Large intestine (tissue), 12 donors: ENCODE measurements at places on chromosomes 16 and 17. TPM values are rescaled to one million over a fixed set of nuclear protein-coding genes. Genes with fewer than 3 reads are reported as not detected.

- H3K27me3 ChIP-seq = no peaks in the 10 kb centered on the region
- no peaks in the 10 kb centered on the region for H3K4me1 ChIP-seq
- no peak overlapping the region for H3K4me3 ChIP-seq
- no peak for DNase-seq
- no peaks in the 10 kb centered on the region for H3K36me3 ChIP-seq
- H3K27ac ChIP-seq = no peak overlapping the region
These were observed 172.0 kb upstream of the SOX9 start for GRCh38 chr17:71948703-71949422.

GRCh38 chr17:80931421-80932265 lies 60.0 kb upstream of the CHMP6 start:
- no peaks in the 10 kb centered on the region for H3K4me1 ChIP-seq
- no peak overlapping the region for H3K27ac ChIP-seq
- H3K36me3 ChIP-seq = peaks cover 14% of the 10 kb centered on the region

CCL13 gene
- polyA plus RNA-seq = 1.0 TPM

TCAP gene
- polyA plus RNA-seq = 2.2 TPM

SULT1A2 gene
- polyA plus RNA-seq = 5.7 TPM

- peaks cover 16% of the 10 kb centered on the region for H3K36me3 ChIP-seq
- H3K27ac ChIP-seq = peak overlapping the region; percentile 97
- H3K27me3 ChIP-seq = no peaks in the 10 kb centered on the region
- DNase-seq = peak; percentile 87
These were observed 11.0 kb downstream of the GPRC5C start for GRCh38 chr17:74442670-74443515.

DNA sequence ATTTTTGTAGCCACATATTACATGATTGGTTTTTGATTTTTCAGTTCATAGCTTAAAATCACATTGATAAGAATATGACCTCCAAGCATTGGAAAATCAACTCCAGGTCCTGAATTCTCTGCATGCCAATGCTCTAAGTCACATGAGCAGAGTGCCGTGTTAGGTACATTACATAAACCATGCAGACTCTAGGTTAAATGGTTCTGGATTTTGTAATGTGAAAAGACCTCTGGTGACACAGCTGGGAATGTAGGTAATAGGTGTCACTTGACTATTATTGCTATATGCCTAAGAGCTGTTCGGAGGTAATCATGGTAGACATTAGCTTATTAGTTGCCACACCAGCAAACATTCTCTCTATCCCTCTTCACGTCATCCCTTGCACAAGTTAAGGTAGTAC lies 231.1 kb upstream of the SALL1 start:
- no peaks in the 10 kb centered on the region for H3K36me3 ChIP-seq
- no peak for DNase-seq
- no peak overlapping the region for H3K4me3 ChIP-seq
- peaks cover 2% of the 10 kb centered on the region for H3K27me3 ChIP-seq
- H3K27ac ChIP-seq = no peak overlapping the region

DNA sequence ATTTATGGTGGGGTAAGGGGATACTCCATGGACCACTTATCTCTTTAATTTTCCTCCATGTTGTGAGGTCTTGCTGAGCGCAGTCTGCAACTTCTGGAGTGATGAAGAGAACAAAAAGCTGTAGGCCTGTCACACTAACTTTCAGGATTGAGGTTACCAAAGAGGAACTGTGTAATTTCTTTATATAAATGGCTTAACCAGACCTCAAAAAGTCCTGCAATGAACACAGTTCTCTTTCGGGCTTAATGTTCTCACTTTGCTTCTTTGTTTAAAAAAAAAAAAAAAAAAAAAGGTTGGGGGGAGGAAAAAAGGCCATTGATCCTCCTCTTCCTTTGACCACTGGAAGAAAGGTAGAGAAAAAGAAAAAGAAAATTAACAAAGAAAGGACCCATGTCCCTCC lies 86.8 kb upstream of the SOX9 start:
- H3K36me3 ChIP-seq = no peaks in the 10 kb centered on the region
- DNase-seq = no peak
- no peak overlapping the region for H3K27ac ChIP-seq

GRCh38 chr17:70947636-70948565 lies 778.6 kb downstream of the KCNJ2 start:
- H3K27me3 ChIP-seq = no peaks in the 10 kb centered on the region
- H3K36me3 ChIP-seq = no peaks in the 10 kb centered on the region
- no peak for DNase-seq
- H3K27ac ChIP-seq = no peak overlapping the region
- no peak overlapping the region for H3K4me3 ChIP-seq

PYY gene
- 36.2 TPM for polyA plus RNA-seq

GRCh38 chr17:57954397-57955182 lies 622 bp downstream of the CUEDC1 start:
- peaks cover 20% of the 10 kb centered on the region for H3K4me1 ChIP-seq
- peak; percentile 56 for DNase-seq
- no peaks in the 10 kb centered on the region for H3K36me3 ChIP-seq
- peaks cover 14% of the 10 kb centered on the region for H3K27me3 ChIP-seq
- peak overlapping the region; percentile 29 for H3K4me3 ChIP-seq

- DNase-seq = no peak
- no peaks in the 10 kb centered on the region for H3K36me3 ChIP-seq
- no peaks in the 10 kb centered on the region for H3K4me1 ChIP-seq
- no peak overlapping the region for H3K27ac ChIP-seq
- H3K27me3 ChIP-seq = no peaks in the 10 kb centered on the region
These were observed 263.3 kb downstream of the HS3ST3A1 start for GRCh38 chr17:13338421-13338820.

GRCh38 chr17:17856386-17856785 lies 19.6 kb upstream of the SREBF1 start:
- peaks cover 51% of the 10 kb centered on the region for H3K4me1 ChIP-seq
- H3K36me3 ChIP-seq = peaks cover 2% of the 10 kb centered on the region
- H3K27me3 ChIP-seq = no peaks in the 10 kb centered on the region

GRCh38 chr16:67191411-67191994 lies 452 bp upstream of the E2F4 start:
- no peak for DNase-seq
- H3K27ac ChIP-seq = no peak overlapping the region
- H3K4me1 ChIP-seq = peaks cover 19% of the 10 kb centered on the region
- H3K36me3 ChIP-seq = peaks cover 33% of the 10 kb centered on the region

GRCh38 chr16:68961778-68962402 lies 118.6 kb downstream of the TANGO6 start:
- DNase-seq = no peak
- no peak overlapping the region for H3K27ac ChIP-seq
- no peak overlapping the region for H3K4me3 ChIP-seq
- no peaks in the 10 kb centered on the region for H3K36me3 ChIP-seq
- H3K27me3 ChIP-seq = no peaks in the 10 kb centered on the region

- H3K4me3 ChIP-seq = no peak overlapping the region
- peak; percentile 23 for DNase-seq
- H3K4me1 ChIP-seq = no peaks in the 10 kb centered on the region
- peaks cover 2% of the 10 kb centered on the region for H3K36me3 ChIP-seq
- H3K27me3 ChIP-seq = no peaks in the 10 kb centered on the region
- no peak overlapping the region for H3K27ac ChIP-seq
These were observed 23.6 kb downstream of the XYLT1 start for GRCh38 chr16:17447101-17447569.
